ENCODE measurements at places on chromosomes 1 and 21.

- DNase-seq: no peak
Measured at GRCh38 chr1:216450227-216450626, 27.0 kb upstream of the USH2A start.

DNA sequence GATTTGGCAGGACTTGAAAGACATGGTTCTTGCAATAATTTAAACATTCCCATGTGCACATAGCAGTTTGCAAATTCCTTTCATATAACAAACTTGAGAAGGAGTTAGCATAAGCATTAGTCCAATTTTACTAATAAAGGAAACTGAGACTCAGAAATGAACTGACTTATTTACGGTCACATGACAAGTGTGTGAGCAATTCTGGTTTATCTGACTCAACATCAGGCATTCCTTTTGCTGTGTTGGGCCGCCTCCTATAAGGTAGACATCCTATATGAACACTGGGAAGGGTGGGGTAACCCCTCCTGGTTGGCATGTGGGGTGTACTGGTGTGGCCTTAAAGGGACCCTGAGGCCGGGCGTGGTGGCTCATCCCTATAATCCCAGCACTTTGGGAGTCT lies 8.5 kb upstream of the CPT2 start:
- no peak for DNase-seq

DNA sequence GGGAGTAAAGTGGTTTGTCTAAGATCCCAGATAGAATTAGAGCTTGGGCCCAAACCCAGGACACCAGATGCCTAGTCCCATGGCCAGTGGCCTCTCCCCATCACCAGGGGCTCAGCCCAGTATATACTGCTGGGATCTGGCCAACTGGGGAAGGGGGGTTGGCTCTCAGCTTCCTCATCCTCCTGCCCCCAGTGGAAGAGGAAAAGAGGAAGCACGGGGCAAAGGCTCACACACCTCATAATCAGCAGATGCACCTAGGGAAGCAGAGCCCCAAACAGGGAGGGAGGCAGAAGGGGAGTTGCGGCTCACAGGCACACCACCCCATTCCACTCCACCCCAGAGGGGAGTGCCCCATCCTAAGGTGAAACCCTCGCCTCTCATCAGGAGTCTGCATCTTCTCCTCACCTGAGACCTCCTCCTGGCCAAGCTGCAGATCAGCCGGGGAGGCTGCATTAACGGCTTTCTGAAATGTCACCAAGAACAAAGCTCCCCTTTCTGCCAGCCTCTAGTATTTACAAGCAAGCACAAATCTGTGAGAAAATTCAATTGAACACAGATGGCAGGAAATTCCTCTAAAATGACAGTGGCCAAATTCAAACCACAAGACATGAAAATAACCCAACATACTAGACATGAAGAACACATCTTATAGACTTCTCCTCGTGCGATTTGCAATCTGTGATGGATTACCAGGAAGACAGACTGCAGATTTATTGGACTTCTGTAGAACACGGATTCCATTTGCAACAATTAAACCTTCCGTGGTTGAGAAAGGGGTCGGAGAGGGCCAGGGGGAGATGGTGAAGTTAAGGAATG lies 82.8 kb downstream of the GLIS1 start:
- no peak for DNase-seq

GRCh38 chr1:178160736-178161475 lies 67.0 kb downstream of the RASAL2 start:
- no peak for DNase-seq

GRCh38 chr21:20882462-20883407 lies 115.5 kb upstream of the NCAM2 start:
- DNase-seq: peak; percentile 13

- no peak for DNase-seq
Measured at GRCh38 chr1:32931760-32932159, 30.6 kb upstream of the TMEM54 start.

DNA sequence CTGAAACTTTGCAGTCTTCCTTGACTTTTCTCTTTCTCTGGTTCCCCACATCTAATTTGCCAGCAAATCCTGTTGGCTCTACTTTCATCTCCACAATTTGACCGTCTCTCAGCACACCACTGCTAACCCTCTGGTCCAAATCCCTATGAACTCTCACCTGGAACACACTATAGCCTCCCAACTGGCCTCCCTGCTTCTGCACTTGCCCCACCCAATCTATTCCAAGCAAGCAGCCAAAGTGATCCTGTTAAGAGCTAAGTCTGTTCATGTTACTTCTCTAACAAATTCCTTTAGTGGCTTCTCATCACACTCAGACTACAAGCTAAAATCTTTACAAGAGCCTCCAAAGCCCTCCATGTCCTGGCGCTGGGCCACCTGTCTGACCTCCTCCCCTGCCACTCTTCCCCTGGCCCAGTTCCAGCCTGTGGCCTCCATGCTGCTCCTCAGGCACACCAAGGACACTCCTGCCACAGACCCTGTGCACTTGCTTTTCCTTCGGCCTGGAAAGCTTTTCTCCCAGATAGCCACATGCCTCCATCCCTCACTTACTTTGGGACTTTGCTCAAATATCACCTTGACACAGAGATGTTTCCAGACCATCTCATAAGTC lies 104.1 kb downstream of the DTL start:
- no peak for DNase-seq

DNA sequence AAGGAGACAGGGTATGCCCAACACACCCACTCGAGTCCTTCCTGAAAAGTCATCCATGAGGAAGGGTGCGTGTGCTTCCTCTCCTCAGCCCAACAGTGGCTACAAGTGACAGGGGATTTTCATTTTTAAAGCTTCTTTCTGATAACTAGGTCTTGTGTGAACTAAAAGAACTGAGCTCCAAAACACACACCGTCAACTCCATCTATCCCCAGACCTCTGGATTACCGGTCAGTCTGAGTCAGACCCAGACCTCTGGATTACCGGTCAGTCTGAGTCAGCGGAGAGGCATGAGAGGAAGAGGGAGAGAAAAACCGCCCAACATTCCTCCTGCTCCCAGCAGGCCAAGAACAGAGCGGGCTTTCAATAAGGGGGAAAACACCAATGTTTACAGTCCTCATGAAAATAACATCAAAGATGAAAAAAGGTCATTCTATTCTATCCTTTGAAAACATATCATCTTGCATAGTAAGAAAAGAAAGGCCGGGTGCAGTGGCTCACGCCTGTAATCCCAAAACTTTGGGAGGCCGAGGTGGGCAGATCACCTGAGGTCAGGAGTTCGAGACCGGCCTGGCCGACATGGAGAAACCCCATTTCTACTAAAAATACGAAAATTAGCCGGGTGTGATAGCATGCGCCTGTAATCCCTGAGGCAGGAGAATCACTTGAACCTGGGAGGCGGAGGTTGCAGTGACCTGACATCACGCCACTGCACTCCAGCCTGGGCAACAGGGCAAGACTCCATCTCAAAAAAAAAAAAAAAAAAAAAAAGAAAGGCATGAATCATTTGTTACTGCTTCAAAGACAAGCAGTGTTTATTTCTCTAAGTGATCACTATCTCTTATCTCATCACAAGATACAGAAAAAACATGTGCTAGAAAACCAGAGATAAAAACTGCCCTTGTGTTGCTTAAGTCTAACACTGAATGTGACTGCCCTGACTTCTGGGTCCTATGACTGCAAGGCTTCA lies 3.4 kb downstream of the PTTG1IP start:
- DNase-seq: no peak

DNA sequence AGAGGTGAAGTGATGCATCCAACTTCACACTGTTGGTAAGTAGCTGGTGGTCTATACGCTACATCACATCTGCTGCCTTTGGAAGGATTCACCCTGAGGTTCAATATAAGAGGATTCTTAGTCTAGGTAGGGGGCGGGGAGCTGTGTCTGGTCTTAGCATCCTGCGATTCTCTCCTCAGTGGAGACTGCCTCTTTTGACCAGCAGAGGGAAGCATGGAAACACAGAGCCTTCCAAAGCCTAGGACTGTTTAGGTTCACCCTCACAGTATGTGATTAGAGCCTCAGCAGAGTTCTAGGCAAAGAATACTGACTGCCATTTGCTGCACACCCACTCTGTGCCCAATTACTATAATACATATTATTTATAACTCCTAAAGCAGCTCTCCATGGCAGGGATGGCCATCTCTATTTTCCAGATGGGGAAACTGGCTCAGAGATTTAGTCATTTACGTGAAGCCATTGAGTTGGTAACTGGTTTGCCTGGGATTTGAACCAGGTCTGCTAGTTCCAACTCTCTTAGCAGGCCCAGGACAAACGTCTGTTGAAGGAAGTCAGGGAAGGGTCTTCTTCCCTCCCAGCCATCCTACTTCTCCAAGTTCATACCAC lies 28.9 kb upstream of the EFCAB14 start:
- peak; percentile 49 for DNase-seq

DNA sequence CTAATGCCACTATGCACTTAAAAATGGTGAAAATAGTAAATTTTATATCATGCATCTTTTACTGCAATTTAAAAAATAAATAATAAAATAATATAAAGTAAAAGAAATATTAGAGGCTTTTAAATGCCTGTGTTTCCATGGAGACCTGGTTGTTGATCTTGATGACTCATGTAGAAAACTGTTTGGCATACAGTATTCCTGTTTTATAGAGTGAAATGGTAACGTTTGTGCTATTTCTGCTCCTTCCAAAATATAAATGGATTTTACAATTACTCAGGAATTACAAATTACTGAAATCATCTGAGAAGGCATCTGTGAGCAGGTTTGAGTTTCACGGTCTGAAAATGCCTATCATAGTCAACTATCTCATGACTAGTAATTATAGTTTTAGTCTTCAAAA lies 98.4 kb upstream of the USP25 start:
- no peak for DNase-seq

- DNase-seq: no peak
Measured at GRCh38 chr1:20184481-20184900, 1.4 kb upstream of the UBXN10 start.

- DNase-seq: no peak
Measured at GRCh38 chr1:109944541-109944940, 33.9 kb downstream of the CSF1 start.

- DNase-seq: no peak
Measured at GRCh38 chr21:39582749-39583148, 30.0 kb upstream of the B3GALT5 start.

DNA sequence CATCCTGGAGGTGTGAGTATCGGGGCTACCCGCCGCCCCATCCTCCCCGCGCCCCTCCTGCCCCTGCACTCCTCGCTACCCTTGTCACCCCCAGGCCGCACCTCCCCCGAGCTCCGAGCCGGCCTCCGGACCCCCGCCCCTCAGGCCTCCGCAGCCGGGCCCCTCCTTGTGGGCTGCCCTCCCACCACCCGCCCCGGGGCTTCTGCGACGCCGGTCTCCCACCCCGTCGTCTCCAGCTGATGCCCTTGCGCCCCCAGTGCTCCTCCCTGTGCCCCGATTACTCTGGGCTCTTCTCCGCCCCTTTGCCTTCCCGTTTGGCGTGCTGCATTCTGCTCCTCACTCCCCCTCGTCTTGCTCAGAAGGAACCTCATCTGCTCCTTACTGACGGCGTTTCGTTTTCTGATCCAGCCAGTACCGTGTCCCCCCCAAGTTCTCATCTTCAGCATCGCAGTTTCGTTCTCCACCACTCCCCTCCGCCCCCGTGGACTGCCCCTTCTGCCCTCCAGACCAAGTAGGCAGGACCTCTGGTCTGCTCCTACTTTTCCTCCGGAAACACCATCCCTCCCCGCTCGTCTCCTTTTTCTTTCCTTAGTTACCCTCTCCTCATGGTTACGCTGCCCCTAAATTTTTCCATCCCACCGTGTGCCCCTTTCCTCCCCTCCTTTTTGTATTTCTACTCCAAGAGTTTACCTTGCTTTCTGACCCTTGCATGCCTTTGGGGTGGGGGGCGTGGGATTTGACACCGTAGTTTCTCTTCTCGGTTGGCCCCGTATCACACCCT lies 841 bp downstream of the SNX27 start:
- peak; percentile 43 for DNase-seq

DNA sequence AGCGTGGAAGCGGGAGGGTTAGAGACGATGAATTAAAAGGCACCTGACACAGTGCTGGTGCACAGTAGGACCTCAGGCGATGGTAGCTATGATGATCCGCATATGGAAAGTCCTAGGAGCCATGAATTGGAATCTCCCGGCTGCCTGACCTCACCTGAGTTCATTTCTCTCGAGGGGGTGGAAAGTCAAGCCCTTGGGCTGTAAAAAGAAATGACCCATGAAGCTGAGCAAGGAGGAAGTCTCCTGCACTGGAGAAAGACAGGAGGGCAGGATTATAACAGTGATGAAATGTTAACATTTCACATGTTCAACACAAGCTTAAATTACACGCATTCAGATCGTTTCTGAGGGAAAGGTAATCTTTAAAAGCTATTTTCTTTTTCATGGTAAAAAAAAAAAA lies 481.2 kb downstream of the MATN1 start:
- no peak for DNase-seq

DNA sequence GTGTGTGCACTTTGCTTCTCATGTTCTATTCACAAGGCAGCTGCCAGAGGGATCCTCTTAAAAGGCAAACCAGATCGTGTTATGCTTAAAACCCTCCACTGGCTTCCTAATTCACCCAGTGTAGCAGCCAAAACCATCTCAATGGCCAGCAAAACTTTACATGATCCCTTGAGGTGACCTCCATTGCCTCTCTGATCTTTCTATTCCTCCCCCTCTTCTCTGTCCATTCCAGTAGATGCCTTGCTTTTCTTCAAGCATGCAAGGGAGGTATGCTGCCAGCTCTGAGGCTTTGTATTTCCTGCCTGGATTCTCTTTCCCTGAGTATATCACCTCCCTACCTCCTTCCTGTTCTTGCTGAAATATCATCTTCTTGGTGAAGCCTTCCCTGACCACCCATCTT lies 93.2 kb upstream of the KCNK2 start:
- DNase-seq: no peak

DNA sequence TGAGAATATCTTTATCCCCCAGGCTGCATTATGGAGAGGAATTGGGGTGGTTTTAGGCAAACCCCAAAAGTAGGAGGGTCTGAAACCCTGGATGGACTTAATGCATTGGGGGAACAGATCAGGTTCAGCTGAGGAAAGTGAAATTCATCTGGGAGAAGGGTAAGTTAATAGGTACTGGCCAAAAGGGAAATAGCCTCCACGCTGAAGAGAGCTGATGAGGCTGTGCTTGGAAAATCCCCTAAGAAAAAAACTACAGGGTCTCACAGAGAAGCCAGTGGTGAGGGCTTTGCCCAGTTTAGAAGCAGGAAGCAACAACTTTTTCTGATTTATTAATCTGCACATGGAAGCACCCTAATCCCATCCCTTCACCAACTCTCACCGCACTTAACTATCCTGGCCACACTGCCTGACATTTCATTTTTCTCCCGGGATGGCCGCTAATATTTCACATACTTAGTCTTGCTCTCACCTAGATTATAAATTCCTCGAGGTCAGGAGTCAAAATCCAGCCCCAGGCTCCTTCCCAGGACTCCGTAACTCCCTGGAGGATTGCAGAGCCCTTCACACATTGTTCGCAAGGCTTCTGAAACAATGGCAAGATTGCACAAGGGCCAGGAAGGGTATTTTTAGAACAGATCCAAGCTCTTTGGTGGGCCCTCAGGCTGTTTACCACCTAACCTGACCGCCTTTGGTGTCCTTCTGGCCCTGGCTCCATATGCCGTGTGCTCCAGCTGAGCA lies 60.9 kb upstream of the TARBP1 start:
- DNase-seq: no peak

- no peak for DNase-seq
Measured at GRCh38 chr1:77170687-77171086, 48.5 kb downstream of the PIGK start.

GRCh38 chr1:36557041-36558000 lies 74.6 kb upstream of the CSF3R start:
- DNase-seq: no peak
